Frontal cortex (tissue), 4 donors: ENCODE measurements at places on chromosomes 16 and 17. TPM values are rescaled to one million over a fixed set of nuclear protein-coding genes. Genes with fewer than 3 reads are reported as not detected.
A peak's percentile ranks its signal among the peaks of the same experiment; 100 is the strongest.

The MTSS2 gene
- 25.7 TPM for total RNA-seq

The TBC1D3E gene
- total RNA-seq = 0.41 TPM

The PRSS33 gene
- not detected for total RNA-seq

The KRT28 gene
- not detected for total RNA-seq

The EVI2B gene
- not detected for total RNA-seq

The CDR2 gene
- total RNA-seq = 11.8 TPM

The KRT9 gene
- not detected for total RNA-seq

The B3GNT9 gene
- 1.2 TPM for total RNA-seq

The AARSD1 gene
- 28.5 TPM for total RNA-seq

The MT1G gene
- total RNA-seq = not detected

DNA sequence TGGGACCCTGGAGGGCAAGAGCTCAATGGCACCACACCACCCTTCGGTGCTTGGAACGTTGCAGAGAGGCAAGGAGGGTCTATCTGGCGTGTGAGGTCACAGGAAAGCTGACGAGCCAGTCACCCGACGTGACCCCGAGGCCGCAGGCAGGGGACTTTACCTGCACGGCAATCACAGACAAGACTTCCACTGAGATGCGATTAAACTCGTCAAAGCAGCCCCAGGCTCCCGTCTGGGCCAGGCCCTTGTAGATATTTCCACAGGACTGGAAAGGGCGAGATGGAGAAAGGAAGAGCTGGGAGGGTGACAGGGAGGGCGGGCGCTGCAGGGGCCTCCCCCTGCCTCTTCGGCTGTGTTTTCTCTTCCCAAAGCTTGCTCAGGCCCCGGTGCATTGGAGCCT, 78.3 kb downstream of the DNAH17 start:
- DNase-seq = no peak

DNA sequence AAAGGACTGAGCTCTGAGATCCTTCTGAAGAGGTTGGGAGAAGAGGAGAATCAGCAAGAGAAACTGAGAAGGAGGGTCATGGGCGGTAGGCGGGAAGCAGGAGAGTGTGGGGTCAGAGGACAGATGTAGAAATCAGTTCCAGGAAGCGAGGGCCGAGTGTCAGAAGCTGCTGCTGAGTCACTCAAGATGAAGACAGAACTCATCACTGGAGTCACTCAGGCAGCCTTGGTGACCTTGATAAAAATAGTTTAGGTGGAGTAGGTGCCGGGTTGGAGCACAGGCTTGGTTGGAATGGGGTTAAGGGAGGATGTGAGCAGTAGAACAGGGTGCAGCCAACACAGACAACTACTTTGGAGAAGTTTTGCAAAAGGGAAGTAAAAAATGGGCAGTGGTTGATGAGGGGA, 6.1 kb upstream of the ITGAM start:
- DNase-seq = no peak

DNA sequence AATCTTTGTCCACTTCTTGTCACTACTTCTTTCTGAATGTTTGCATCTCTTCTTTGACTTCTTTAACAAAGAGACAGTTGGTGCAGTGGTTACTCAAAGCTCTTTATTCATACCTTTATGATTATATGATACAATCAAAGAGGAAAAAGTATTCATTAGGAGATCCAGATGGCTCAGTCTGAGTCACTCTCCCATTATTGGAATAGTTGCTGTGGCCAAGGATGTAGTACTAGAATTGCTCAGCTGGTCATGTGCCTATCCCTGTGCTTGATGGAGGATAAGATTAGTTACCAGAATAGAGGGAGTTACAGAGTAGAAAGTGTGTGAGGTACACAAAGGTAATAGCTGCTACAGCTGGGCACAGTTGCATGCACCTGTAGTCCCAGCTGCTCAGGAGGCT, 18.3 kb downstream of the BCAS3 start:
- DNase-seq = no peak

- no peak for DNase-seq
These were observed 6.5 kb downstream of the NMRAL1 start for GRCh38 chr16:4467916-4468315.

- no peak for DNase-seq
These were observed 357.6 kb upstream of the SALL1 start for GRCh38 chr16:51508490-51509212.

GRCh38 chr17:50523208-50523607, 9.3 kb upstream of the EPN3 start:
- DNase-seq = no peak

DNA sequence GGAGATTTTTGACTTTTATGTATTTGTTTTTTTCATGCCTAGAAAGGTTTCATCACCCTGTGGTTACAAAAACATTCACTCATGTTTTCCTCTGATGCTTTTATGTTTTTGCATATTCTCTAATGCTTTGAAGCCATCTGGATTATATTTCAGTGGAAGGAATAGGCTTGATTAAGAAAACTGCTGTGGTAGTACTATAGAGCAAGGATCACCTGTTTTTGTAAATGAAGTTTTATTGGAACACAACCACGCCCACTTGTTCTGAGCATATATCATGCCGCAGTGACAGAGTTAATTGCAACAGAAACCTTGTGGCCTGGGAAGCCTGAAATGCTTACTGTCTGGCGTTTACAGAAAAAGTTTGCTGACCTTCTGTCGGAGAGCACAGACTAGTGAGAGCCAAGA, 11.5 kb downstream of the COX10 start:
- no peak for DNase-seq

- peak; percentile 85 for DNase-seq
These were observed 5.3 kb downstream of the DOC2A start for GRCh38 chr16:30005341-30006094.

DNA sequence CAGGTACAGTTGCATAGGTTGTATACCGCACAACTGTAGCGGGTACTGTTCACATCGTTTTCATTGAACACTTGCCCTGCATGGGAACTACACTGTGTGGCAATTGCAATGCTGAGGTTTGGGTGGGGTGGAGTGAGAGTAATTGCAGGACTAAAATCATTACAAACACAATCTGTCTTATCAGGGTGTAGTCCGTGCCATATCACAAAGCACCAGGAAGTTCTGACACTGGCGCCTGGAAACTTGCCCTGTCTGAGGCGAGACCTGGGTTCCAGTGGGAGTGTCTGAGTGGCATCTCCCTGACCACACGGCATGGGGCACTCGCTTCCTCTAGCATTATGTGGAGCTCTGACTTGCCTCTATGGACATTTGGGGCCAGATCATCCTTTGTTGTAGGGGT, 153.4 kb downstream of the RGS9 start:
- DNase-seq = no peak

GRCh38 chr16:72172105-72173034, at the start of gene PMFBP1:
PMFBP1 (minus strand) TSS chr16:72172155; CDS start chr16:72171208, 947 bp downstream.
- DNase-seq = no peak

- no peak for DNase-seq
These were observed 7.7 kb downstream of the STAT5A start for GRCh38 chr17:42296012-42296411.

DNA sequence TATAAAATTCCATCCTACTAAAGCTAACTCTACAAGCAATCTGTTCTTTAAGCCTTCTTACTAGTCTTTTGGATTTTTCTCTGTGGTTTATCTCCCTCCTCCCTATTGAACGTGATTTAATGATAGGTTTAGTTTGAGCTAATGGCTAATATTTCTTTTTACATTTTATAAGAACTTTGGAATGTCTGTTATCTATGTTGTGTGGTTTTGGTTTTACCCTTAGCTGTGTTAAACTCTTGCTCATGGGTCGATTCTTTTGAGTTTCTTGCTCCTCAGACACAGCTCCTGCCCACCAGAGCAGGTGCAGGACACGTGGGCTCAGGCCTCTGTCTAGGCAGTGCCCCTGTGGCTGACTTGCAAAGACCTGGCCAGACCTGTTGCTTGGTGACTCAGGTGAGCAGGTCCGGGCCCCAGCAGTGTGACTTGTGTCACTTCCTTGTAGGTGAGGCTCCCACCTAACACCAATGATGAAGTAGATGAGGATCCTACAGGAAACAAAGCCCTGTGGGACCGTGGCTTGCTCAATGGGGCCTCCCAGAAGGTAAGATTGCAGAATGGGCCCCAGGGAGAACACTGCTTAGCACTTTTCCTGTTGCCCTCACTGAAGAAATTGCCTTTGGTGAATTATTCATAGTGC, 45.1 kb downstream of the SF3B3 start:
- no peak for DNase-seq

- no peak for DNase-seq
These were observed 25.4 kb upstream of the SLC38A8 start for GRCh38 chr16:84068041-84068440.

DNA sequence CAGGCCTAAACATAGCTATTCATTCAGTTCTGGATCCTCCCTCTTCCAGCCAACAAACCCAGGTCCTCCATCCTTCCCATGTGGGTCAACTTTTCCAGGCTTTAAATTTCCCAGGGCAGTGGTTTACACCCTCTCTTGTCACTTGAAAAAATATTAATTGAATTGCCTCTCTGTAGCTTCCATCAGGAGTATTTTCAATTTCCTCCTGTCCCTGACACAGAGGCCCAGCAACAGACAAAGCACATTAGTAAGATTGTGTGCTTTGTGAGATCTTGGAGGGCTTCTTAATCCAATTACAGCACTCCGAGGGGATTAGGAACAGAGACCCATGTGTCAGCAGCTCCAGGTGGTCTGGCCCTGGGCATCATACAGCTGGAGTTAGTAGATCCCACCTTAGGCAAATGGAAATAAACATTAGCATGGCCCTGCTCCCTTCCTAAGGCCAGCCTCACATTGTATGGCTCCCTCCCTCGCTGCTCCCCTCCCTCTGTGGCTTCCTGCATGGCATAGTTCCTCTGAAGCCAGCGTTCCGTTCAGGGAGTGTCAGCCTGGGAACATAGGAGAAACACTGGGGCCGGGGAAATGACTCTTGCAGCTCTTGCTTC, 132.7 kb upstream of the HSBP1 start:
- DNase-seq = no peak

DNA sequence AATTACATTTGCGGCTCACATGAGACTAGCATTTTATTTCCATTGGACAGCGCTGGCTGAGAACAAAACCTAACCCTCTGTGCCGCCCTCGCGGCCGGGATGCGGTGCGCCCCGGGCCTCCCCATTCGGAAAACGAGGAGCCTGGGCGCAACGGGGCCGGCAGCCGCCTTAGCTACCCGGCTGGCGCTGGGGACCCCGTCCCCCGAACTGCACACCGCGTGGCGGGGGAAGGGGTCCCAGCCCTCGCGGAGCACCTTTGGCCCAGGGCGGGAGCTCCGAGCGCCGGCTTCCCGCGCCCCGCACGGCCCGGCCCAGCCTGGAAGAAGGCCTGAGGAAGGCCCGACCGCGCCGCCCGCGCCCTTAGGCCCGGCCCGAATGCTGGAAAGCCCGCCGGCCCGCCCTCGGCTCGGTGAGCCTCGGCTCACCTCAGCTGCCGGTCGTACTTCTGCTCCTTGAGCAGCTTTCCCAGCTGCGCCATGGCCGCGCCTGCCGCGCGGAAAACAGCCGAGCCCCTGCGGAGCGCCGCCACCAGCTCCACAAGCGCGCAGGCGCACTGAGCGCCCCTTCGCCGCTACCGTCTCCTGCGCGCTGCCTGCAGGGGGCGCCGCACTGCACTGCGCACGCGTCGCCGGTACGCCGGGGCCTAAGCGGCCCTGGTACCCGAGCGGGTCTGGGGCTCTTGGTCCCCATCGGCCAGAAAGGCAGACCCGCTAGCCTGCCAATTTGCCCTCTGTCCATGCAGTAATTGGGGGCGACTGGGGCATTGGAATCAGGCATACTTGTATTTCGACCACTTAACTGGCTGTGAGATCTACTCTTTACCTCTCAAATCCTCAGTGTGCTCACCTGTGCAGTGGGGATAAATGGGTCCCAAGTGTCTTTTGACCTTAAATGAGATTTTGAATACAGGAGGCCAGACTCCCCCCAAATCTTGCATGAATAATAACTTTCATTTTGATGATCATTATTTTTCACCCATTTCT, at the start of gene NAE1:
Gene NAE1, minus strand, starts transcription at position 555 of the 983 bp plus-strand sequence. Its CDS starts 77 bp downstream, at position 478.
- DNase-seq = peak; percentile 89

- no peak for DNase-seq
These were observed 10.0 kb upstream of the ATP2A3 start for GRCh38 chr17:3974138-3974687.

DNA sequence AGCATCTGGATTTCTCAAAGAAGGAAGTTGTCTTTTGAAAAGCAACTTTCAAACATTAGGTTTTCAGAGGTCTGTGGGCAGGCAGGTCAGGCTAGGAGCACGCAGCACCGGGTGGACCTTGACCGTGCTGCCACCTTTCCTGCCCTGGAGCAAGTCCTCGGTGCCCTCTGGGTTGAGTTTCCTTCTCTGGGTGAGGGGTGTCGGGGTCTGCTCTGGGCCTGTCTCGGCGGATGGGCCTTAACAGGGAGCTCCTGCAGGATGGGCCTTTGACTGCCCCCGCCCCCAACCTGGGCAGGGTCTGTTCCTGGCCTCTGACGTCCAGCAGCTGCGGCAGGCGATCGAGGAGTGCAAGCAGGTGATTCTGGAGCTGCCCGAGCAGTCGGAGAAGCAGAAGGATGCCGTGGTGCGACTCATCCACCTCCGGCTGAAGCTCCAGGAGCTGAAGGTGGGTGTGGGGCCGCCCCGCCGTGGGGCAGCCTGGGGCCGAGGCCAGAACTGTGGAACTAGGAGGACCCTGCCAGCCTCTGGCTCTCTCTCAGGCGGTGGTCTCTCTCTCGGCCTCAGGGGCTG, 8.7 kb downstream of the DEF8 start:
- no peak for DNase-seq

- no peak for DNase-seq
These were observed 23.3 kb downstream of the ATP6V0D1 start for GRCh38 chr16:67457611-67458010.

- DNase-seq = no peak
These were observed 178.0 kb downstream of the KATNIP start for GRCh38 chr16:27727941-27728340.

- DNase-seq = no peak
These were observed 443.6 kb downstream of the WWOX start for GRCh38 chr16:78543023-78543422.

GRCh38 chr16:782766-783403, 5.3 kb downstream of the RPUSD1 start:
- DNase-seq = peak; percentile 71

GRCh38 chr16:375212-375611, 4.9 kb upstream of the MRPL28 start:
- DNase-seq = no peak

- no peak for DNase-seq
These were observed 740 bp upstream of the ATP6V0D1 start for GRCh38 chr16:67481561-67482232.

GRCh38 chr17:3905017-3905520, 11.2 kb downstream of the P2RX1 start:
- DNase-seq = no peak

- DNase-seq = no peak
These were observed 6.7 kb upstream of the TLCD3A start for GRCh38 chr17:725746-726145.

GRCh38 chr17:19915245-19915978, 47.7 kb upstream of the ULK2 start:
- no peak for DNase-seq

DNA sequence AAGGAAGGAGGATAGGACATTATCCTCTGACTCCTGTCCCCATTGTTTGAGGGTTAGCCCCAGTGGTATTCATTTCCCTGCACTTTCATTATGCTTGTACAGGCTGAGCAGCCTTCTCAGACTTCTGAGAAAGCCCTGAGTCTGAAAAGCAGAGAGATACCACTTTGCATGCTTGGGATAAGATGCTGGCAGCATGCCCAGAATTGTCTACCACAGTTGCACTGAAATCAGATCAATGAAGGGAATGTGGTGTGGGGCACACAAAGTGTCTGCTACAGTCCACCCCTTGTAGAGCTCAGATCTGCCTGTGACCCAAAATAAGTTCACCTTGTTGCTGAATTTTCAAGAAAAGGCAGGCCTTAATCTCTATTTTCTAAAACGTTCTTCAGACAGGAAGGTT, 160.6 kb downstream of the CCT6B start:
- no peak for DNase-seq

- no peak for DNase-seq
These were observed 80.5 kb downstream of the SMG6 start for GRCh38 chr17:2222901-2223616.
